ENCODE measurements at places on chromosomes 3 and 15.

- DNase-seq: no peak
Measured at GRCh38 chr3:58322793-58323192, 9.9 kb upstream of the PXK start.

GRCh38 chr3:99509224-99509623 lies 129.2 kb upstream of the COL8A1 start:
- DNase-seq: no peak

DNA sequence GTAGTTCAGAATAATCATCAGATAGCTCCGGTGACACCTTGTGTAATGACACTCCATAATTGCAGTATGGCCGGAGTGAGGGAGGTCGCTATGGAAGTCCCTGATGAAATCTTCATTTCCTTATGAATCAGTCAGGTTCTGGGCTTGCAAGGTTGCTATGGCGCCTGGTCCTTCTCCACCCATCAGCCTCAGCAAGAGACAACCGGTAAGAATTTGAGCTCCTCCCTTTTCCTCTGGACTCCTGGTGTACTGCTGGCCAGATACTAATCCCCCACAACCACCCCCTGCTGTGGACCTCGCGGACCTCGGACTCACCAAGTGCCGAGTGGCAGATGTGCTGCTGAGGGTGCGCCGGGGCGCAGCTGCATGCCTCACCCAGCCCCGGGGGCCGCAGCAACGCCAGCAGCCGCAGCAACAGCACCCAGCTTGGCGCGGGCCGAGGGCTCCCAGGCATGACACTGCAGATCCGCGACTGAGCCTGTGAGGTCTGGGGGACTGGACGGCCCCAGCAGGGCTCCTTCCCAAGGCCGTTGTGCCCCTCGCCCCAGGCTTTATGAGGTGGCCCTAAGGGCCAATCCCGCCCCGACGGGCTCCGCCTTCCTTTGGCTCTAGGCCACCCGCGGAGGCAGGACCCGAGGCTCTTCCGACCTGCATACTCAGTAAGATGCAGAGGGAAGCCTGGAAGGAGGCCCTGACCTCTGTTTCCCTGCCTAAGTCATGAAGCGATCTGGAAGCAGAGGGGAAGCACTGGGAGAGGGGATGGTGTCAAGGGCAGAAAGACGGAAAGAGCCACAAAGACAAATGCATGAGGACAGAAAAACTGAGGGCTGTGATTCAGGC lies at the start of gene TIMP4:
Gene TIMP4, minus strand, starts transcription at position 526 of the 840 bp plus-strand sequence. Its CDS starts 72 bp downstream, at position 454.
- DNase-seq: no peak

GRCh38 chr3:167750272-167750971 lies 14.9 kb downstream of the SERPINI1 start:
- DNase-seq: no peak

DNA sequence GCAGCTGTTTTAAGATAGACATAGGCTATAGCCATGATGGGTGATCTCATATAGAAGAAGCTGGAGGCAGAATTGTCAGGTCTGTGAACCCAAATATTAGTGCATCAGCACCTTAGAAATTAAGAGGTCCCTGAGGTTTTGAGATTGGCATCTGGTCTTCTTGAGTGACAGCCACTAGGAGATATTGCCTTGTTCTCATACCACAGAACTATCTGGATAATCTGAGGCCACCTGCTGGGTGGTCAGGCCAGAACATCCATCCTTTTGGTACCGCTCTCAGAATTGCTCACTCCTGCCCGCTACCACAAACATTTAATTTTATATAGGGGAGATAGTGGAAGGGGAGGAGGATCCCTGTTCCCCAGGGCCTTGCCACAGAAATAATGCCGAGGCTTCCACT lies 210.6 kb upstream of the ZPLD1 start:
- no peak for DNase-seq

- DNase-seq: no peak
Measured at GRCh38 chr15:95134431-95135110, 903.2 kb downstream of the MCTP2 start.
